ENCODE measurements at places on chromosomes 5 and 9. TPM values are rescaled to one million over a fixed set of nuclear protein-coding genes. Genes with fewer than 3 reads are reported as not detected.

DNA sequence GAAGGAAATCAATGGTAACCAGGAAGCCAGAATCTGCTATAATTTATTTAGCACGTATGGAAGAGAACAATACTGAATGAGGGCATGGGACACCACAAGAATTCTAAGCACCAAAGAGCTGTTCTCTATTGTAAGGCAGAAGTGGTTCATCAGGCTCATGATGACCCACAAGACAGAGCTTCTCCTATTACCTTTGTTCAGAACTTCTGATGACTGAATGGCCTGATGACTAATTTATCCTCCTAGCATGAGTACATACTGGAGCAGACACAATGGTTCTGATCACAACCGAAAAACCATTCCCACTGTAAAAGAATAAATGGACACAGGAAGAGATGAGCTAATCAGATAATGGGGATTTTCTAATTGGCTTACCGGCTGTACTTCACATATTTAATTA is 329.8 kb upstream of the PDE4D start:
- DNase-seq, result no peak

GRCh38 chr5:121408778-121409177 is 442.9 kb upstream of the FTMT start:
- DNase-seq, result no peak

- DNase-seq, result no peak
Measured at GRCh38 chr9:38067859-38068681, 957 bp downstream of the SHB start.

DNA sequence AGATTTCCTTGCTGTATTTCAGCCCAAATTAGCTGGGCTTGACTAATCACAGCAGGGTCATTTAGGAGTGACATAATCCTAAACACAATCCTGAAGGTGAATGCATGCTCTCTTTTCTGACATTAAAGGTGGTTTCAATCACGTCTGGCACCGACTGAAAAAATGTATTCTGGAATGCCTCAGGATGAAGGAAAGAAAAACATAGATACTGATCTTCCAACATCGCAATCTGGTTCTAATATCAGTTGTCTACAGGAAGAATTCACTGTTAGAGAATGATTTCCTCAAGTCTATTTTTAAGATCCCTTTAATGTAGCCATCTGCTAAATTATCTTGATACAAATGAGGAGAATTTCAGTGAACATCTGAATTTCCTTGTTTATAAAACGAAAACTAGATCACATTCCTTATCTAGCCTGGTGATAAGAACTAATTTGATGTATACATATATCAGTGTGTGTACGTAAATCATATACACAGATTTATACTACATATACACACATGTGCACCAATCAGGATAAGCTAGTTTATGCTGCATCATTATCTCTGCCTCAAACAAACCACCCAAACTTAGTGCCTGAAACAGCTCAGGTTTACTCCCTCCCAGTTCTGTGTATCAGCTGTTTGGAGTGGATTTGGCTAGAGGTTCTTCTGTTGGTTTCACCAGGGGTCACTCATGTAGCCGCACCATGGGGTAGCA is 31.3 kb upstream of the TAS2R1 start:
- peak; percentile 52 for DNase-seq

DNA sequence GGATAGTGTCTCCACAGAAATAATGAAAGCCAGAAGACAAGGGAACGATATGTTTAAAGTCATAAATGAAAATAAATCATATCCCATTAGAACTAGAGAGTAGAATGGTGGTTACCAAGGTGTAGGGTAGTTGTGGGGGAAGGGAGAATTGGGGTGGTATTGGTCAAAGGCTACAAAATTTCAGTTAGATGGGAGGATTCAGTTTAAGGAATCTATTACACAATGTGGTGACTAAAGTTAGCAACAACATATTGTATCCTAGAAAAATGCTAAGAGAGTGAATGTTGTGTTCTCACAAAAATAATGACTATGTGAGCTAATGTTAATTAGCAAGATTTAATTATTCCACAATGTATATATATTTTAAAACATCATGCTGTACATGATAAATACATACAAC is 27.8 kb upstream of the LARP1 start:
- DNase-seq, result no peak

- DNase-seq, result peak; percentile 82
Measured at GRCh38 chr5:57216714-57217113, 42.9 kb downstream of the GPBP1 start.

- no peak for DNase-seq
Measured at GRCh38 chr5:142222225-142222865, 102.5 kb downstream of the SPRY4 start.

DNA sequence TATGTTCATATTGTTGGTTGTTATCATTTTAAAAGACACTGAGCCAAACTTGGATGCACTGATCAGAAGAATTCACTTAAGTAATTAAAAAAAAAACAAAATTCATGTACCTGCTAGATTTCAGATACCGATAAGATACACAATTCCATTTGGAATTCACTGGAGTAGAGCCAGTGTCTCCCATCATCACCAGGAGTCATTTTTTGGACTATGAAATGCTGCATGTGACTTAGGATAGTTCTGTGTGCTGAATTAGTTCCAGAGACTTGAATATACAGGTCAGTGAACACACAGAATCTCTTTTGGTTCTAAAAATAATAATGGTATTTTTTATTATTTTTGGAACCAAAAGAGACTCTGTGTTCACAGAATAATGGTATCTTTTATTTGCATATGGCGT is 482.6 kb upstream of the PIK3R1 start:
- DNase-seq, result no peak

DNA sequence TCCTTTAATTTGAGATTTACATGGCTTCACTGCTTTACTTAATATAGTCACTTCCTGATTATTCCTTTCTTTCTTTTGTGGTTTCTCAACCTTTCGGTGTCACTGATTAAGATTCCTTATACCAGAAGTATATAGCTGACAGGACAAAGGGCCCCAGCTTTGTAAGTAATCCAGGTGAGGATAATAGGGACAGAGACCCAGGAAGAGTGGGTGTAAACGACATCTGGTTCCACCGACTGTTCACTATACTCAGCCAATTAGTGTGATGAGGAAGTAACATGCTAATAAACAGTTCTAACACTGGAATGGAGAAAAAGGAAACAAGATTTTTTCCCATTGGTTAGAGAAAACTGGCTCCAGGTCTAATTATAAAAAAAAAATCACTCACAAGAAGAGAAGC is 286.3 kb upstream of the EFNA5 start:
- DNase-seq, result no peak

GRCh38 chr5:83102364-83102980 is 25.1 kb downstream of the XRCC4 start:
- DNase-seq, result peak; percentile 46

DNA sequence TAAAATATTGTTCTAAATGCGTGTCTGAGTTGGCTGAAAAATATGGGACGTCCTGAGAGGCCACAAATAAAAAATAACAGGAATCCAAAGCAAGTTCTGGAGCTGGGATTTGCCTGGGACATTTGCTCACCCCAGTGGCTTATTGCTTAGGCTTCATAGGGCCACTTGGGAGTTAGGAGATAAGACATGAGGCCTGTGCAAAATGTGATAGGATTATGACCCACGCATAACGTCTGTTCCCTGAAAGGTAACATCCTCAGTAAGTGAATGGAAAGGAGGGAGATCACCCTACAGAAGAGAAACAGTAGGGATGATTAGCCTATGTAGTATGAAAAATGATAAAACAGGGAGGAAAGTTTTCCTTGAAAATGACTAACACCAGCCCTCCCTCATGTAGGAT is 269.4 kb downstream of the EPB41L4A start:
- no peak for DNase-seq

DNA sequence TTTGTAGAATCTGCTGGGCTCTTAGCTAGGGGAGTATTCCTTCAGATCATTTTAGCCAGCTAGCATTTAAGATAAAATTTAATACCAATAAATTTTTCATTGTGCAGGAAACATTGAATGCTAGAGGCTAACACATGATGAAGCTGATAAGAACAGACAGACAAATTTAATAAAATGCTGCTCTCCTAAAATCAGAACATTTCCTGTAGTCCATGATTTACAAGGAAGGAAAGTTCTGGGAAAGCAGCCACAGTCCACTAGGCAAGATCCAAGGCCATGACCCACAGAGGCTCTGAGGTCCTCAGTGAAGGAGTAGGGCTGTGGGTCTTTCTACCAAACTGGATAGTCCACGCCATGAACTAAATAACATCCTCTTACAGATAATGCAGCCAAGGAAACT is 253.0 kb downstream of the ICE1 start:
- no peak for DNase-seq

GRCh38 chr9:131349881-131350563 is 43.9 kb upstream of the PRRC2B start:
- DNase-seq, result peak; percentile 77

DNA sequence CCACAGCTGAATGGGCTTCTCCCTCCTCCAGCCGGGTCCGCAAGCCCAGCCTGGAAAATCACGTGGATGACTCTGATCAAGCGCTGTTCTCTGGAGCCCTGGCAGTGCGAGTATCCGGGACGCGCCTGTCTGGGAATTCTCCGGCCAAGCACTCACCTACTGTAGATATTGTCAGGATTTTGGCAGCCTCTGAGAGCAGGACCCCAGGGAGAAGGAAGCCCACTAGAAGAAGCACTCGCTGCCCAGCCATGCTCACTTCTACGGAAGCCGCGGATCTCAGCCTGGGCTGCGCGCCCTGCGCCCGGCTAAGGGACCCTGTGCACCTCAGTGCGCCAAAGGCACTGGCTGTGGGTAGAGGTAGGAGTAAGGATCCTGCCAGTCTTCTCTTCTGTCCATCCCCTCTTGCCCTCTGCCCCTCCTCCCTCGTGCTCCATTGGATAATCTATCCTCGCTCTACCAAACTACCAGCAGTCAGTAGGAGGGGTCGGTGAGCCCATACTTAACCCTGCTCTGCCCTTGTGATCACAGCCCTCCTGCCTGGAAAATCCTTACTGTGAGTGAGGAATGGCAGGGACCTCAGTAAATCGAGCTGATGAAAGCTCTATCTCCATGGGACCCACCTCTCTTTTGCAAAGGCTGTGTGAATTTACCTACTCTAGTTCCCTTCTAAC is at the start of gene UGT3A2:
Gene UGT3A2, minus strand, starts transcription at position 343 of the 671 bp plus-strand sequence. Its CDS starts 93 bp downstream, at position 250.
- DNase-seq, result no peak

DNA sequence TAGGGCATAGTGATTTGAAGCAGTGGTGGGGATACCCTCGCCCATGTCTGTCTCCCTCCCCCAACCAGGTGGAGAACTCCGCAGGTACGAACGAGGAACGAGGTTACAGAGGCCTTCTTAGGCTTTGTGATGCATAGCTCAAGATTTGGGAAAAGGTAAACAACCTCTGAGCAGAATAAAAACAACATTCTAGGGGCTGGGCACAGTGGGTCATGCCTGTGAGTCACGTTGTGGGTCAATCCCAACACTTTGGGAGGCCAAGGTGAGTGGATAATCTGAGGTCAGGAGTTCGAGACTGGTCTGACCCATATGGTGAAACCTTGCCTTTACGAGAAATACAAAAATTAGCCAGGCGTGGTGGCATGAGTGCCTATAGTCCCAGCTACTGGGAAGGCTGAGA is 3.6 kb upstream of the LCP2 start:
- no peak for DNase-seq

DNA sequence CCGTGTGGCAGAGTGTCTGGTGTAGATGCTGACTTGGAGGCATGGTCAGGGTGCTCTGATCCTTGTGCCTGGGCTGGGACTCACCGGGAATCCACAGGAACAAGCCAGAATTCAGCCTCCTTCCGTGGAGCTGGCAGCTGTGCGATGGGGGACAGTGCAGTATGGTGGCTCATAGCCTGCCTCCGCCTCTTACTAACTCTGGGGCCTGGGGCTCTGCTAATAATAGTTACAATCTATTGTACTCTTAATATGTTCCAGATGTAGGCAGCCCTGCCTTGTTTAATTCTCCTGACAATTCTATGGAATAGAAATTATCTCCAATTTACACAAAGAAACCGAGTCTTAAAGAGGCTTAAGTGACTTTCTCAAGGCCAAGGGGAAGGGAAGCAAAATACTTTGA is 77.6 kb downstream of the PCDH1 start:
- DNase-seq, result no peak

- DNase-seq, result no peak
Measured at GRCh38 chr5:35647712-35648111, 30.0 kb downstream of the SPEF2 start.

DNA sequence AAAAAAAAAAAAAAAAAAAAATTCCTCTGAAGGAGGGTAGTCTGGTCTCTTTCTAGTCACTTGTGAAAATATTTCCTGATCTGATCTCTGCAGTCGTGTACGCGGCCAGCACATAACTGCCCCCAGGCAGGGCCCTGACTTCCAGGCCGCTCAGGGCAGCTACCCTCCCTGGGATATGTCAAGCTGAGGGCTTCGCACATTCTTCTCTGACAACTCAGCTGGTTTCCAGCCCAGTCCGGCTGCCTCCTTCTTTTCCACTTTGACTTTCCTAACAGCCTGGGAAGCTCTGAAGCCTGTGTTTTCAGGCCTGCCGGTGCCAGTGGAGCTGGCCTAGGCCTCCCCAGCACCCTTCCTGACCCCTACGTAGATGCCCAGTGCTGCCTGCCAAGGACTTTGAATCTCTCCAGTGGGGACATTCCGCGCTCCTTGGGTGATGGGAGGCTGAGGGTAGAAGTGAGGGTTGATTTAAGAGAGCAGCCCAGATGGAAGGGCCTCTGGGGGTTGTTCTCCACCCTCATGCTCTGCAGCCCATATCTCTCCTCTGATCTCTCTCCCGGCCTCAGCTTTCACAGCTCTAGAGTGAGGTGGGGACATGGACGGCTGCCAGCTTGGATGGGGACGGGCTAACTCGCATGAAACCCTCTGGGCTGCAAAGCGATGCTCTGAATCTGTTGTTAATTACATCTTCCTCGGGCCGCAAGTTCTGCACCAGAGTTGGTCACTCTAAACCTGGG is 20.7 kb downstream of the COL5A1 start:
- peak; percentile 88 for DNase-seq

GRCh38 chr5:36786448-36787012 is 90.0 kb upstream of the NIPBL start:
- DNase-seq, result no peak

DNA sequence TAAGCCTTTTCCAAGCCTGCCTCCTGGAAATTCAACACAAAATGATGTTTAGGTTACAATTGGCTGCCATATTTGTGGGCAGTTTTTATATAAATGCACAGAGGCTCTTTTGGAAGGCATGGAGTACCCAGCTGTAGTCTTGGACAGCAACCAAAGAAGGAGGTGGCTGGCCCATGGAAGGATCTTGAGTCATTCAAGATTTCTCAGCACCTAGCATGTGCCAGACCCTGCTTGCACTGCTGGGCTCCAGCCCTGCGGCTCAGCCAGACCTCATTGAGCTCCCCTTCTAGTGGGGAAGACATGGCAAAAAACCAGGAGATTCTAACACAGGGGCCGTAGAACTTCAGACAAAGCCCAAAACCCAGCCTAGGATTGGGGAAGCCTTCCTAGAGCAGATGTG is 22.1 kb downstream of the JADE2 start:
- peak; percentile 93 for DNase-seq

PCDHAC2 gene
- not detected for total RNA-seq

RMND5B gene
- total RNA-seq, result 11.7 TPM

ARL14EPL gene
- not detected for total RNA-seq

SELENOP gene
- total RNA-seq, result 0.28 TPM

OR13C2 gene
- total RNA-seq, result not detected

ROPN1L gene
- 0.28 TPM for total RNA-seq

GFRA3 gene
- not detected for total RNA-seq

F2R gene
- 85.7 TPM for total RNA-seq

SLC25A2 gene
- 0.28 TPM for total RNA-seq

ZNF189 gene
- 19.9 TPM for total RNA-seq

PCDHGA6 gene
- total RNA-seq, result 4.2 TPM

Measured in IMR-90 (cell line).